ENCODE measurements at places on chromosomes 5 and 9. TPM values are rescaled to one million over a fixed set of nuclear protein-coding genes. Genes with fewer than 3 reads are reported as not detected.

GARIN3 gene
- total RNA-seq = not detected

FBP2 gene
- not detected for total RNA-seq

- ATAC-seq = no peak
Measured at GRCh38 chr5:69265931-69266330, 31.2 kb downstream of the CDK7 start.

DNA sequence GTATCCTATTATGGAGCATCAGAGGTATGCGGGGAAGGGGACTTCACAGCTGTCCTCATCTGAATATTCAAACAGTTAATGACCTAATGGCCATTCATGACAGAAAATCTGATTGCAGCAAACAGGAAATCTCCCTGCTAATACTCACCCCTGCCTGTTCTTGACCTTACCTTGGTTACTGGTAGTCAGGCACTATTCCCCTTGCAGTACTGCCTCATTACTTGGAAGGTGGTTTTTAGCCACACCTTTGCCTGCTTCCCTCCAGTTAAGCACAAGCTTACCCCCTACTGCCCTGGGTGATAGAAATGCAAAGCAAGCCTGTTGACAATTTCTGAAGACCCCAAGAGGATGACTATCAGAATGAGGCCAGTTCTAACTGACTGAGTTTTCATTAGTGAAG, 332.4 kb downstream of the NTRK2 start:
- ATAC-seq = no peak

BSPRY gene
- total RNA-seq = not detected

GGTA1 gene
- total RNA-seq = 0.21 TPM

PLCXD3 gene
- total RNA-seq = 2.9 TPM

GRCh38 chr5:37391591-37391990, 12.5 kb downstream of the WDR70 start:
- ATAC-seq = no peak

DNA sequence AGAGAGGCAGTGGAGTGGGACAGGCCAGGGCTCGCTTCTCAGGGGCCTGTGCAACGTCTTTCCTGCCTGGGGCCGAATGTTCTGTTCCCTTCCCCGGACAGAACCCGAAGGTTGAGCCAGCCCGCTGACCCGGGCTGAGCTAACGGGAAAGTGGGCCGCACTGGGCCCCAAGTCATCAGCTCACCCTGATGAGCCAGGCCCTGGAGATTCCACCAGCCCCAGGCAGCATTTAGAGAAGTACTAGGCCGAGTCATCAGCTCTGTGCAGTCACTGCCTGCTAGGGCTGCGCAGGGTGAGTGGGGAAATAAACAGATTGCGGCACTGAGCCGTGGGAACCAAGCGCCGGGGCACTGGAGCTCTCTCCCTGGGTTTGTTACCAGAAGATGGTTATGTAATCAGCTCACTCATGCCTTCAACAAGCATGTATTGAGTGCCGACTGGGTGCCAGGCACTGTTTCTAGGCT, 29.1 kb upstream of the DUSP1 start:
- peak; percentile 50 for ATAC-seq
